Stimulated activated CD8-positive, alpha-beta memory T cell treated with anti-CD3 and anti-CD28 coated beads, Interleukin-15, amount 100 ng/mL, for 24 hours (primary cell): ENCODE measurements at places on chromosomes 2 and 18.

- DNase-seq, result no peak
Observed at GRCh38 chr2:201696151-201696659, 2.2 kb downstream of the MPP4 start.

DNA sequence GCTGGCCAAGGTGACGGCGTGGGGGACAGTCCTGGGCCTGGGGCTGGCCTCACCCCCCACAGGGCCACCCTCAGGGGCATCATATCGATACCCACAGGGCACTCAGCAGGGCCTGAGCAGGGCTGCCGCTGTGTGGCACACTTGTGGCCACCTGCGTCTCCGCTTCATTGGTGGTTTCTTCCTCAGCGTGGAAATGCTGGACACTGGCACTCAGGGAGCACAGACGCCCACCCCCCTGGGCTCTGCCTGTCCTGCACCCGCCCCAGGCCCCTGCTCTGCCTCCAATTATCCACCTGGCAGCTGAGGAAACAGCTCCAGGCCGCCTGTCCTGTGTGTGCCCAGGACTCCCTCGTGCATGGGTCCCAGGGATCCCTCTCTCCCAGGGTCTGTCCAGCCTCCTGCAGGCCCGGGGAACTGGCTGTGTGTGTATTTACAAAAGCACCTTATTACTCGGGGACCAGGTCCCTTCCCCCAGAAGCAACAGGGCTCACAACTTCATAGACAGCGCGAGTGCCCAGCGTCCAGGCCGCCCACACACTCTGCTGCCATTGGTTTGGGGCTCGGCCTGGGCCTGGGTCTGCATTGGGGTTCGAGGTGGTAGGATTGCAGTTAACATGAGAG lies 13.1 kb downstream of the CROCC2 start:
- no peak for DNase-seq

DNA sequence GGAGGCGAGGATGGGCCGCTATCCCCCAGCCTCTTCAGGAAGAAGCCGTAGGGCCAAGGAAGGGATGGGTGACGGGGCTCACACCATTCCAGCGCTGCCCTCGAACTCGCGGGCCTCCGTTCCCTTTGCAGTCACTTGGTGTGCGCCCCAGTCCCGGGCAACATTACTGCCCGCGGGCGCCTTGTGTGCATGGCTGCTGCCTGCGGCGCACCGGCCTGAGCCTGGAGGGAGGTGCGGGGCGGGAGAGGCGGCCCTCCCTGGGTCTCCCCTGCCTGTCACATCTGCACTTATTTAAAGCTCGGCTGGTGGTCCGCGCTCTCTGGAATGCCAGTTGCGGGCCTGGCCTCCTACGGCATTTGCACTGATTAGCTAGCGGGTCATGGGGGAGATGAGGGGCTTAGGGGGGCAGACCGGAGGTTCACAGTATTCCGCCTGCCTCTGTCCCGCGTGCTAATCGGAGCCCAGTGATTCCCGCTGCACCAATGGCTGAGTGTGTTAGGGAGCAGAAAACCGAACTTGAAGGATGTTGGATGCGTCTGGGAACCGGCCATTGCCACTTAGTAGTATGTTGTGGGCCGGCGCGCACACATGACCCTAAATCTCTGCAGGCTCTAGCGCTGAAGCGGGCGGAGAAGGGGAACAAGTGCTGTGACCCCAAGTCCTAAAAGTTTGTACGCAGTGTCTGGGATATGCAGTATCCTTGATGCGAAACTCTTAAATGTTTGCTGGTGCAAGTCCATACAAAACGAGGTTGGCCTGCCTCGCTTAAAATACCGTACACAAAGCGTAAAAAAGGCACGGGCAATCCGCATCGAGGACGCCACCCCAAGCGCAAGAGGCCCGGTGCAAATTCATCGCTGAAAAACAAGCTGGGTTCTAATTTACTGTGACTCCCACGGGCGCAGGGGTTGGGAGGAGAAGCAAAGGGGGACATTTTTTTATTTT lies 161.2 kb upstream of the SIX2 start:
- DNase-seq, result no peak

DNA sequence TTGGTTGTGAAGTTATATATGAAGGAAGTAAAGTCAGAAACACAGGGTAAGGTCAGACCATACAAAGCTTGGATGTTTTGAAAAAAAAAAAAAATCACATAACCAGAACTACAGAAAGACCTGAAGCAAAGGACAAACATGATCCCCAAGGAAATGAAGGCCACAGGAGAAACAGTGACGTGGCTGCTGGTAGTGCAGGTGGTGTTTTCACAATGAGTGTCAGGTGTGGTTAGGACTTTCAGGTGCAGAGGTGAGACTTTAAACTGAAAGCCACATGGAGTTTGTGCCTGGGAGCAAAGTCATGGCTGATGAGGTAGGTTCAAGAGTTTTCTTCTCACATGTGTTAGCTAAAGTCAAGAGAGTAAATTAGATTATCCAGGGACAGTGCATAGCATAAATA lies 270.7 kb downstream of the PIEZO2 start:
- no peak for DNase-seq

DNA sequence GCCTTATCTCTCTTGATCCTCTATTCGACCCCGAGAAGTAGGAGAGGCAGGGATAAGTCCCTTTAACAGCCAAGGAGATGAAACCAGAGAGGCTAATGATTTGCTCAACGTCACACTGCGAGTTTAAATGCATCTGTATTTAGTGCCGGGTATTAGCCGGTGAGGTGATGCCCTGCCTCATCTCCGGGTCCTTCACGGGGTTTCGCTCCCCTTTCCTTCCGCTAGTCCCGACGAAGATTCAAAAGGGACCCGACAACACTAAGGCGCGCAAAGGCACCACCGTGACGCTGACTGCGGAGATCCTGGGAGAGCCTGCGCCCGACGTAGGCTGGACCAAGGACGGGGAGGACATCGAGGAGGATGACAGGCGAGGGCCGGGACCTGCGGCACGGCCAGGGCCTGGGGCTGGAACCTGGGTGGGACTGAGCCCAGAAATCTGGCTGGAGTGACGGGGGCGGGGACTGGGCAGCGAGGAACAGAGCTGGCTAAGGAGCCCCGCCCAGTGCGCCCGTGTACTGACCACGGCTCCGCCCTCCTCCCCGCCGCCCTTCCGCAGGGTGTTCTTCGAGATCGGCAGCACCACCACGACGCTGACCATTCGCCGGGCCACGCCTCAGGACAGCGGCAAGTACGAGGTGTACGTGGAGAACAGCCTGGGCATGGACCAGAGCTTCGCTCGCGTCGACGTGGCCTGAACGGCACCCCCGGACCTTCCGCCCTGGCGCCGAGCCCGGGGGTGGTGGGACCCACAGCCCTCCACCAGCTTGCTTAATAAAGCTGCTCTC lies 1.0 kb upstream of the GMPPA start:
- no peak for DNase-seq

DNA sequence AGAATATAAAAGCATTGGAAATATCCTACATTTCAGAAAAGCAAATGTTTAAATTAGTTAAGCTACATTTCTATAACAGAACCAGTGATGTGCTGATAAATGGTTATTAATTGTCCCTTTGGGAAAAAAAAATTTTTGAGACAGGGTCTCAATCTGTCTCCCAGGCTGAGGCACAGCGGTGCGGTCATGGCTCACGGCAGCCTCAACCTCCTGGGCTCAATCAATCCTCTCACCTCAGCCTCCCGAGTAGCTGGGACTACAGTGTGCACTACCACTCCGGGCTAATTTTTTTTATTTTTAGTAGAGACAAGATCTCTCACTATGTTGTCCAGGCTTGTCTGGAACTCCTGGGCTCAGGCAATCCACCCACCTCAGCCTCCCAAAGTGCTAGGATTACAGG lies 194.8 kb upstream of the SALL3 start:
- no peak for DNase-seq

- DNase-seq, result no peak
Observed at GRCh38 chr2:186274936-186275575, 211.0 kb upstream of the ZC3H15 start.

DNA sequence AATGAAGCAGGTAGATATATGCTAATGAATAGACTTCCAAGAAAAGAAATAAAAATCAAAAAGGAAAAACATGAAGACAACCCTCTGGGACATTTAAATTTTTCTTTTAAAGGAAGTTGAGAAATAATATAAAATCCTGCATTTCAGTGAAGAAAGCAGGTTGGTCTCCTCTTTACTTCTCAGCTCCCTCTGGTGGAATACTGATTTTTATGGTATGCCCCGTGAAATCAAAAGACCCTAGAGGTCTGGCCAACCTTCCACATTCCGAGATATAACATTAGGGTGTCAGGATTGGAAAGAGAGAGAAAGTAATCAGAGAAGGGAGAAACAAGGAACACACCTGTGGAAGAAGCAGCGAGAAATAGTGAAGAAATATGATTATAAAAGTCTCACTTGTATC lies 72.7 kb downstream of the DNER start:
- DNase-seq, result no peak

- no peak for DNase-seq
Observed at GRCh38 chr2:52622266-52622665, 1145.3 kb upstream of the CHAC2 start.

- no peak for DNase-seq
Observed at GRCh38 chr2:50108245-50108644, 923.7 kb downstream of the NRXN1 start.

DNA sequence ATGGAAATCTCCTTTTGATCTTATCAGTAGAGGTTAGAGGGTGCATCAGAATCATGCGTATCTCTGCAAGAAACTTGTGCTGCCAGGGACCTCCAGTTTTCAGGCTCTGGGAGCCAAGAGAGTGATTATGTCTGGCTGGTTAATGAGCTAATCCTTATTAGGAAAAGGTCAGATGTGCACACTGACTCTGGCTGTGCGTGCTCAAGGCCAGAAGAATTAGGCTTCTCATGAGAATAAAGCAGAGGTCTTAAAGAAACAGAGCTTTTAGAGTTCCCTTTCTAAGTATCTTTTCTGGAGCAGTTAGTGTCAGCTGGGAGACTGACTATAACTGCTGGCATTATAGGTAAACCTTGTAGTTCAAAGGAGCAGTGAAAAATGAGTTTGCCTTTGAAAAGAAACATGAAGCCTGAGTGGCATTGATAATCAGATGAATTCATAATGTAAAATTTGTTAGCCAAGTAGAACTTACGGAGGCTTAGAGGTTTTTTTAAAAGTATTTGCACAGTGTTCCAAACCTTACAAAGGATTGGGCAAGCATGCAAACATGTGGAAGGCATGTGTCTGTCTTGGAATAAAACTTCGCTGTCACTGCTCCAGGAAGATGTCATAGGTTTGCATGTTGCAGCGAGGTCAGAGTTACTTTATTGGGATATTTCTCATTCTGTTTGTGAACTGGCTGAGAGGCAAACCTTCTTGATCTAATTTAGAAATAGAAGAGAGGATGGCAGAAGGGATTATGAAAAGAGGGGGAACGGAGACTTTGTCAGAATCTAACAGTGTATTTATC lies 151.7 kb downstream of the ARHGAP28 start:
- no peak for DNase-seq

DNA sequence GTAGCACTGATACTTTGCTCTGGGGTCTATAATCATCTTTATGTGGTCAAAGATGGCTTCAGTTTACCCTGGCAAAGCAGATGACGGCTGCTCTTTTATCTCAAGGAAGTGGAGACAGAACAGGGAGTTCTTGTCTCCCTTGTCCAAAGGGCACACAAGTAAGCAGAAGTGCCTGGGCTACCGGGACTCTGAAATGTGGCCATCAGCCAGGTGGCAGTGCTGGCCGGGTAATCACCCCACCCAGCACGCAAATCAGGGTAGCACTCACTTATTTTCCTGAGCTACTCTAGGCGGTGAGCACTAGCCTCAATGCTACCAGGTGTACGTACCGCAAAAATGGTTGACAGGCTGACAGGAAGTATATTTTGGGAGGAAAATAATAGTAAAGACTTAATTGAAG lies 119.7 kb upstream of the ETAA1 start:
- no peak for DNase-seq

DNA sequence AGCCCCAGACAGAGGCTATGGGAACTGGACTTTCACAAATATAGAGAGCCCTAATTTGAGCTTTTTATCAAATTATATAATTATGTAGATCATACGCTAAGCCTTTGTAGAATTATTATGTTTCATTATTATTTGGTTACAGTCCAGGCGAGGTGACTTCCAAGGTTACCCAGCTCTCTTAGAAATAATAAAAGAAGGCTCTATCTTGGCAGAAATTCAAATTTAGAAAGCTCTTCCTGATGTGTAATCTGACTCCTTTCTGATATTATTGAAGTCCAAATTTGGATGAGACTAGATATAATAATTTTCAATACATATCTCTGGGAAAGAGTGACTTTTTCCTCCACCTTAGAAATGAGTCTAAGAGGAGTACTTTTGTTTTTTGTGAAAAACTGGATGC lies 4.8 kb upstream of the SLC38A11 start:
- DNase-seq, result no peak

- DNase-seq, result no peak
Observed at GRCh38 chr18:56162311-56163265, 475.8 kb downstream of the TXNL1 start.

DNA sequence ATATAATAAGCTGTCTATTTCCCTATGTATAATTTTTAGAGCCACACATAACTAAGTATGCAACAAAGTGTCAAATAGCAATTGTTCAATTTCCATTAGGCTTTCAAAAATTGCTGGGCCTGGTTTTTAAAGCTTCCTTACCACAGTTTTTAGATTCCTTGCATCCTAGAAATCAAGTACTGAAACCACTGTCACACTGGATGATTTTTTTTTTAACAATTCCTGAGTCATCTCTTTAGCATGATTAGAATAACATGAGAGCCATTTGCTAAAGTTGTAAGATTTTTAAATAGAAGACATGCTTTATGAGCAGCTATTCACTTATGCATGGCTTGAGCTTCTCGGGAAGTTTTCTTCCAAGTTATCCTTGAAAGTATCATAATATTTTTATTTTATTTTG lies 319.5 kb upstream of the NXPH2 start:
- DNase-seq, result no peak

DNA sequence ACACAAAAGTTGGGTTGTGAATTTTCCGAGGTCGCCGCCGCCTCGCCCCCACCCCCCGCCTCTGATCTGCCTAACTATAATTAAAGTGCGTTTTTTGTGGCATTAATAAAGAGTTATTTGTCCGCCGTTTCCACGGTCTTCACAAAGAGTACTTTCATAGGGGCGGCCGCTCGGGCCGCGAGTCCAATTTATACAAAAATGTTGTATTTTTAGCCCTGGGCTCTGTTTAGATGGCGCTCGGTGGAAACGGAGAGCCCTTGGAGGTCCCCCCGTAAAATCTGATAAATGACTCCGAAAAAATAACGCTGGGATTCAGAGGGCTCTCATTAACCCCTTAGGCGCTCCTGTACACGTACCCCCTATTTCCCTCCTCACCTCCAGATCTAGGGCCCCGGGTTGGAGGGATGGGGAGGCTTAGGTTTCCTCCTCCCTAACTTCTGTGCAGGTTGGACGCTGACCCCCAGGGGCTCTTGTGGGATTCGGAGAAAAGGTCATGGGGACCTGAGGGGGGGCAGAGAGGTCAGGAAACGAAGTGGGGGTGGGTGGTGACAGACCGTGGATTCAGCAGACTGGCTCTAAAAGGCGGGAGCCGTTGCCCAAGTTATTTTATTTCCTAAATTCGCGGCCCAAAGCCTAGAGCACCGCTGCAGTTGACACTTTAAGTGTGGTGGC lies 1.9 kb downstream of the CYP26B1 start:
- DNase-seq, result no peak
